ENCODE measurements at places on chromosomes 6 and 20. TPM values are rescaled to one million over a fixed set of nuclear protein-coding genes. Genes with fewer than 3 reads are reported as not detected.

- DNase-seq: peak; percentile 94
Observed at GRCh38 chr6:139474145-139475108, 100.0 kb upstream of the CITED2 start.

DNA sequence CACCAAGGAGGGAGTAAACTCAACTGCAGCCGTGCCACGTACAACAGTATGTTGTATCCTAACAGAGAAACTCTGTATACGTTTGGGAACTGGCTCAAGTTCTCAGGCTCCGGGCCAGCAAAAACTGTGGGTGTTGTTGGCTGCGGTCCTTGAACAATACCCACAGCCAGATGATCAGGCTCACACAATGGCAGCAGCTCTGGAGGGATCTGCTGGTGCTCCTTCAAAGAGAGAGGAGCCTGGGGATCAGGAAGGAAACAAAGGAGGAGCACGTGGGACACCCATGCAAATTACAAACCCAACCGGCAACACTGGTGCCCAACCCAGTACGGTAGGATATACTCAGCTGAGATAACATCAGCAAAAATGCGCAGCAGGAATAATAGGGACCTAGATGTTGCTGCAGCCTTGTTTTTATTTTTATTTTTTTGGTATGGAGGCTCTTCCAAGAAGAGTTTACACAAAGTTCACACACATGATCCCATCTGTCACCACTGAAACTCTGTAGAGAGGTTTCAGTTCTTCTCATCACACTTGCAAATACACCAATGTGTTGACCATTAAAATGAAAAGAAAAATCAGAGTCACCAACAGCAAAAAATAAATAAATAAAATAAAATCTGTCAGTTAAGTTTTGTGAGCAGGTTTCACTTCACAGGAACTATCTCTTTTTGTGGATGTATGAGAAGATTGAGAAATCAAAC is 41.2 kb upstream of the PDE10A start:
- peak; percentile 70 for DNase-seq

DNA sequence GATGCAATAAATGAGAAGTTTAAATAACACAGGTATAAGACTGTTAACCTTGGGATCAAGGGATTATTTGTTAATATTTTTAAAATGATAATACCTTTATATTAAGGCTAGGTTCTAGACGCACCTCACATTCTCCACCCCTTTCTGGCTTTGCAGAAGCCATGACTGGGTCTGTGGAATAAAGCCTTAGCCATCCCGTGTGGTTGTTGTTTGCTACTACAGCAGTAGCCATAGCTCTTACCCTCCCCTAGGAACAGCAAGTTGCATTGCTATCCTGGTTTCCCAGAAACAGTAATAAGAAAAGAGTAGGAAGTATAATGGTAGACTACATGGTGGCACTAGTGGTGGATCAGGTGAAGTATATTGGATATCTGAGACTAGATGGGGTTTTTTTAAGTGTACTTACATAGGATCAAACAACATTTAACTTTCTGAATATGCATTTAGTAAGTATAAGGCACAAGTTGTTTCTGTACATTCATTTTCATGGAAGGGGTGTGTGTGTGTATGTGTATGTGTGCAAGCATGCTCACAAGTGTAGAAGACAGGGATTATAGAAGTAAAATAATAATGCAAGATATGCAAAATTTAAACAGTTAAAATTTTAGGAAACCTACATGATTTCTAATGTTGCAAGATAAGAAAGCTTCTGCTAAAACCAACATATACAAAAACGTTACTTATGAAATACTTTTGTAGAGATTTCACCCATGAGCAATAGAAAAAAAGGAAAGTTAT is 384.2 kb downstream of the PRKN start:
- no peak for DNase-seq

DNA sequence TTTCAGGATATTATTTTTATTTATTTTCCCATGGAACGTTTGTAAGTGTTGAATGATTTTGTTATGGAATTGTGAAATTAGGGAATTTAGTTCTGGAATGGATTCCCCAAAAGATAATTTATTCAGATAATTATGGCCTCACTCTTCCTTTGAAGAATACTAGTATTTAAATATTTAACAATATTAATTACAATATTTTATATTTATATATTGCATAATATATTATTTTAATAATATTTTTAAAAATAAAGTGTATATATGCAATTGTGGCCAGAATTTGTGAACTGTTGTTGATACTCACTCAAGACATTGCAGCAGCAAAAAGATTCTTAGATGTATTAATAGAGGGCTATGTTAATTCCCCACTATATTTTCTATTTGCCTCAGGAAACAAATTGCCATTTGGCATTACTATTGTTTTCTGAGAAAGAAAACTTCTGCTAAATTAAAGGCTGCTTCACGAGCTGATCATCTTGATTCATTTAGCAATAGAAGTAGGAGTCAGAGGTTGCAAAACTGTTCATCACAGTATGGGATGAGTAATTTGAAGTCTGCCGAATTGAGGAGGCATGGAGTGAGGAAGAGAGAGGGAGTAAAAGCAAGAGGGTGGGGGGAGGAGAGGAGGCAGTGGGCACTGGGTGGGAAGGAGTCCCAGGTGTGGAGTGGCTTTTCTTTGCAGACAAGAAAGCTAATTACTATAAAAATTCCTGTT is 729.2 kb downstream of the DHX35 start:
- no peak for DNase-seq

NRN1 gene
- total RNA-seq: 10.8 TPM

IL17A gene
- not detected for total RNA-seq

- DNase-seq: no peak
Observed at GRCh38 chr6:11654876-11655275, 117.3 kb downstream of the TMEM170B start.

- no peak for DNase-seq
Observed at GRCh38 chr6:52584203-52584602, 7.3 kb upstream of the TRAM2 start.

TMEM14B gene
- 47.2 TPM for total RNA-seq

PRRT1 gene
- total RNA-seq: 2.0 TPM

GRCh38 chr6:37674161-37674560 is 23.5 kb downstream of the MDGA1 start:
- no peak for DNase-seq

DNA sequence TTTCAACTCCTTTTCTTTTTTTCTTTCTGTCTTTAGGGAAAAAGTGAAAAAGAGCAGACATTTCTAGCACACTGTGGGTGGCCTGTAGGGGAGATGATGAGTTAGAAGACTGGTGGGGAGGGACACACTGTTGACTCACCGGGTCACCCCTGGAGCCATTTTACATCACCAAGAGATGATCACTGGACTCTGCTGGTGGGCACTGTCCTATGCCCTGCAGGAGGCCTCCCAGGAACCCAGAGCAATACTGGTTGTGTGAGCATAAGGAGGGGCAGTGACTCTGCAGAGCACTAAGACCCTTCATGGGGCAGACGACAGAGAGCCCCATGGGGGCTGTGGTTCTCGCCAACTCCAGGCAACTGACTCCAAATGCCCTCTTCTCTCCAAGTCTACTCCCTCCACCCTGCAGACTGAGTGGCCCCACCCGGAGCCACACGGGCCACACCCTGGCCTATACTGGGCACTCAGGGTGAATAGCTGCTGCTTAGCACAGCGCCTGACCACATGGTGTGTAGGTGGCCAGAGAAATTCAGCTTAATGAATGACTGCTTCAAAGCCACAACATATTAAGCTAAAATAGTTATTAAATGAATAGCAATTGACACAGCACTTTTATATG is 177.5 kb downstream of the CDC5L start:
- no peak for DNase-seq

- no peak for DNase-seq
Observed at GRCh38 chr6:120675886-120676285, 658.4 kb downstream of the TBC1D32 start.

- no peak for DNase-seq
Observed at GRCh38 chr20:44790638-44791393, 19.5 kb downstream of the RIMS4 start.

DNA sequence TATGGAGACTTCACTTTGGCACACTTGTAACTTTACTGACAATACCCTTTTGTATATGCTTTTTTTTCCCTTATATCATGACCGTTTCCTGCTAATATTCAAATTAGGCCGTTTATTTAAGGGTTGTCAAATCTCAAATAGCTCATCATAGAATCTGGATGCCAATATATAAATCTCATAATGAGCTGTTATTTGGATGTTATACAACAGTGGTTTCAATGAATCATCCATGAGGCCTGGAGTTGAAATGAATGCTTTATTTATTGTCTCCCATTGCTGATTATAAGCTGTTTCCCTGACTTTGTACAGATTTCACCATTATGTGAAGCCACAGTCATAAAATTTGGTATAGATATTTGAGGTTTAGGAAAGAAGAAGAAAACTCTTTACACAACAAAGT is 256.1 kb downstream of the PLCB1 start:
- no peak for DNase-seq

LIN28B gene
- total RNA-seq: 0.14 TPM

CGA gene
- total RNA-seq: not detected

GRCh38 chr6:21164768-21165326 is 428.7 kb upstream of the SOX4 start:
- no peak for DNase-seq

DNA sequence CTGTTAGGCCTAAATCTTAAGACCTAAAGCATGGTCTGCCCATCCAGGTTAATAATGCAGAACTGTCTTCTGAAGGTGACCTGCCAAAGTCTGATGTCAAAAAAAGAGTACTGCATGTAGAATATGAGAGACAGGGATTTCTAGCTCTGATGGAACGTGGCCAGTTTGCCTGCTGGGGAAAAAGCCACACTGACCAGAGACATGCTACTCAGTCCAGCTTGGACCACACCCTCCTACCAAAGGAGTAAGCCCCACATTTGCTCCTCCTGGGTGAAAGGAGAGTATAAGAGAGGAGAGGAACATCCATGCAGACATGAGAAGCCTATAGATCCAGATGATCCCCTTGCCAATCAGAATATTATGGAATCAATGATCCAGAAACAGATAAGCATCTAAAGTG is 229.9 kb upstream of the RUNX2 start:
- no peak for DNase-seq

DNA sequence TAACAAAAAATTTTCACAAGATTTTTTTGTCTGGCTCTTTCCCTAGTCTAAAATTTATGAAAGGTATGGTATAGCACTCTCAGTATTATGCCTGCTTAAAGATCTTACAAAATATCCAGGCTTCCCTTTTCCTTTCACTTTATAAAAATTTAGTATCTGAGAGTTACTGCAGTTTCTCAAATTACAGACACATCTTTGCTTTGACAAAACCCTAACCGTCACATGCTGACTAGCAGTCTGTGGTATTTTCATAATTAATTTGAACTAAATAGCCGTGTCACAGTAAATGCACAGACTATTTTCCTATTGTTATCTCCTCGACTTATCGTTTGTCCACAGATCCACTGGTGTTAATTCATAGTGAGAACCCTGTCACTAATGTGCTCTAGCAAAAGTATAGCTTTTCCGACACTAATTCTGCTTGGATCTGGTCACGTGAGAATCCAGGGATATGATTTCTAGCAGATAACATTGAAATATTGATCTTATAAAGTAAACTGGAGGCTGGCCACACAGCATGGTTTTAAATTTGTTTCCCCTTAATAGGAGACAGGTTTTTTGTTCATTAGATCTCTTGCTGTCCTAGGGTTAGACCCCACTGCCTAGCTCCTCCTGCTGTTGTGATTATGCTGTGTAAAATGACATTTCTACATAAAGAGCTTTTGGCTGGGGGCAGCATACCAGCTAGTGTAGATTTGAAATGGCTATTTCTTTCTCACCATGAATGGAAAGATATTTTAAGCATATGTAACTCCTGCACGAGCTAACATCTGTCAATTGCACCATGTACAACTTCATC is 340.6 kb upstream of the SASH1 start:
- DNase-seq: peak; percentile 67
